Stimulated activated effector memory CD8-positive, alpha-beta T cell treated with anti-CD3 and anti-CD28 coated beads, Interleukin-12 subunit alpha, Interleukin-12 subunit beta, amount 100 ng/mL, for 72 hours (primary cell): ENCODE measurements at places on chromosomes 3 and 15.

GRCh38 chr3:125292015-125292414 is 79.5 kb upstream of the SLC12A8 start:
- no peak for DNase-seq

GRCh38 chr3:194422188-194422587 is 23.1 kb upstream of the GP5 start:
- no peak for DNase-seq

- DNase-seq: no peak
Measured at GRCh38 chr15:39747326-39747725, 35.3 kb downstream of the FSIP1 start.

- peak; percentile 80 for DNase-seq
Measured at GRCh38 chr15:79970624-79971434, at the start of gene BCL2A1. TSS of gene BCL2A1 (minus strand) at chr15:79971196. CDS start at chr15:79971119, 77 bp downstream.

DNA sequence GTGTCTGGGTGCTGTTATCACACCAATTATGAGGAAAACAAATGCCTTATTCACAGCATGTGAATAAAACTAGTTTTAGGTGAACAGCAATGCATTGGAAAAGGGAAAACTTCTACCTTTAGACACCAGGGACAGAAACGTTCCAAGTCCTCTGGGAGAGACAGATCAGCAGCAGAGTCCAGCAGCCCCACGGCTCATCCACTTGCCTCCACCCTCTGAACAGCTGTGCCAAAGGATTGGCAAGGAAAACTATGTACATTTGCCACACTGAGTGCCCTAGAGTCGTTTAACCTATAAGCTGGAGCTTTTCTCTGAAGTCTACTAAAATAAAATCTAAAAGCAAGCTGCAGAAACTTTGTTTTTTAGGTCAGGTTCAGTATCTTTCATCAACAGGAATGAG is 107.7 kb upstream of the EIF1B start:
- peak; percentile 33 for DNase-seq

DNA sequence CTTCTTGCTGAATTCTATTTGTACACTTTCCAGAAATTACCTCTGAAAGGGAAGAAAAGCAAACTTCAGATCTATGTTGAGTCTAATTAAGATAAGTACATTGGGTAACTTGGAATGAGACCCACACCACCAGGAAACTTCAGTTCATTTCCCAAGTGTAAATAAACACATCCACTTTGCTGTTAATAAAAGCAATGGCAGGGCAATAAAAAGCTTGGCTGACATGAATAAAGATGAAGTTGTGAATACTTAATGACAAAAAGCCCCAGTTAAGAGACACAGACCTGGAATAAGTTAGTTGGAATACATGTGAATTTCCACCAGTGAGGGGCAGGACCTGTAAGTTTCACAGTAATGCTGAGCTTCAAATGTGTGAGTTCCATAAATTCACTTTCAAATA is 83.3 kb downstream of the MEX3B start:
- no peak for DNase-seq

- no peak for DNase-seq
Measured at GRCh38 chr15:70406617-70407335, 309.1 kb upstream of the TLE3 start.

DNA sequence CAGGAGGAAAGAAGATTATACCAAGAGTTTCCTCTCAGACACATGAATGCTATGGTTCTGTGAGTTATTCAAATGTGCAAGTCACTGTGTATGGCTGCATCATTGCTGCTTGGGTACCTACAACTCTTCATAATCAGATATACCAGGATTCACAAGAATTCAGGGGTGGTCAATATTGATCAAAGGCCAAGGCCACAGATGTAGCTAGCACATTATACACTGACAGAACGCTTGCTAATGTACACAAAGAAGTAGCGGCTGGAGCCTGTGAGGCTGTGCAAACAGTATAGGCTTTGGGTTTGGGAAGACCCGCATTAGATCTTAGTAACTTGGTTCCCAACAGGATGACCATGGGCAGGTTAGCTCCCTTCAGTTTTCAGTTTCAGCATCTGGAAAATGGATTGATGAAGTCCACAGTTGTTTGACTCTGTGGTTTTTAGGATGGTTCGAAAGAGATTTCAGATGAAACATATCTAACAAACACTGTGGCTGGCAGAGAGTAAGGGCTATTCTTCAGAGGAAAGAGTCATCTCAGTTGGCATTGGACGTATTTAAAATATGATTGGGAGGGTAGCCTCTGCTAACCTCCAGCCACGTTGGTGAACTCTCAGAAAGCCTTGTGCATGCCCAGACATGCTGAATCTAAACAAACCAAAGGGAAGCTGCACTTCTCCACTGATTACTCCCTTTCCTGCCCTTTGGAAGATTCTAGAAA is 748.7 kb upstream of the CFAP20DC start:
- no peak for DNase-seq

DNA sequence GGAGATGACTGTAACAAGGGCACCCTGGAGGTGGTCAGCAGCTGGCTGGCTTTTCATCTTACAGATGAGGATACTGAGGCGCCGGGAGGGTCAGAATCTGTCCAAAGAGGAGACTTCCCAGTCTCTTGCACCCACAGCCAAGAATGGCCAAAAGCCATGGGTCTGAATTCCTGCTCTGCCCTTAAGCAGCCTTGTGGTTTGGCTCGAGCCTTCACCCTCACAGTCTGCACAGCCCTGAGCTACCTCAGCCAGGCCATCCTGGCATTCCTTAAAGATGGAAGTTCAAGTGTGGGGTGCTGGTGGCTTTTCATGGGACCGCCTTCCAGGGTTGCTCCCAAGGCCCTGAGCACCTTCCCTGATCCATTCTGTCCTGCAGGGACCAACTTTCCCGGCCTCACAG is 59.2 kb downstream of the CACNA2D2 start:
- DNase-seq: no peak

DNA sequence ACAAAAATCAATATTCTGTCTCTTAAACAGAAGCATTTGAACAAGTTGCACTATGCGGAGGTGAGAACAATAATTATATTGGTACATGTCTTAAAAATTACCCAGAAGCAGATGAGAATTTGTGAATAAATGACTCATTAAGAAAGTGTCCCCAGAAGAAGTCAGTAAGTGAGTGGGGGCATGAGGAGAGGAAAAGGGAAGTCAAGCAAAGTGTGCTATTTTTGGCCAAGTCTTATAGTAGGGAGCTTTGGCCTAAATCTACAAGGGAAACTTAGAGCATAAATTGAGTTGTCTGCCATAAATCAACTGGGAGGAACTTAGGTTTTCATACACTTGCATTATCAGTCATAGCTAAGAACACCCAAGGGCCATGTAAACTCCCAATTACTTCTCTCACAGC is 86.9 kb upstream of the SATB1 start:
- no peak for DNase-seq

DNA sequence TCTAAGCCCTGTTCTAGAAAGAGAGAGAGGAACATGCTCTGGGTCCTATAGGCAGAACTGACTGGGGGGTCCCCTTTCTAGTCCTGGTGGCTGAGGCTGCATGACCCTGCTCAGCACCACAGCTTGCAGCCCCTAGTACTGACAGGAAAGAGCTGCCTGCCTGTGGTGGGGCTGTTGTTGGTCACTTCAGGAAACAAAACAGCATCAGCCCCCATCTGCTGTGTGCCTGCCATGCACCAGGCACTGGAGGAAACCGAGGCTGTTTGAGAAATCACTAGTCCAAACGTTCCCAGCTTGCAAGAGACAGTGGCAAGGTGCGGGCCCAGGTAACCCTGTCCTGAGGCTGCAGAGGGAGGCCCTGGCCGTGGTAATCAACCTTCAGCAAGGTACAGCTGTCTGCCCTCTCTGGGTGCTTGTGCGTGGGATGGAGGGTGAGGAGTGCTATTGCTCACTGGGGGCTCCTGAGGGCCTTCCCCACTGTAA is 90.6 kb downstream of the IQSEC1 start:
- DNase-seq: no peak

DNA sequence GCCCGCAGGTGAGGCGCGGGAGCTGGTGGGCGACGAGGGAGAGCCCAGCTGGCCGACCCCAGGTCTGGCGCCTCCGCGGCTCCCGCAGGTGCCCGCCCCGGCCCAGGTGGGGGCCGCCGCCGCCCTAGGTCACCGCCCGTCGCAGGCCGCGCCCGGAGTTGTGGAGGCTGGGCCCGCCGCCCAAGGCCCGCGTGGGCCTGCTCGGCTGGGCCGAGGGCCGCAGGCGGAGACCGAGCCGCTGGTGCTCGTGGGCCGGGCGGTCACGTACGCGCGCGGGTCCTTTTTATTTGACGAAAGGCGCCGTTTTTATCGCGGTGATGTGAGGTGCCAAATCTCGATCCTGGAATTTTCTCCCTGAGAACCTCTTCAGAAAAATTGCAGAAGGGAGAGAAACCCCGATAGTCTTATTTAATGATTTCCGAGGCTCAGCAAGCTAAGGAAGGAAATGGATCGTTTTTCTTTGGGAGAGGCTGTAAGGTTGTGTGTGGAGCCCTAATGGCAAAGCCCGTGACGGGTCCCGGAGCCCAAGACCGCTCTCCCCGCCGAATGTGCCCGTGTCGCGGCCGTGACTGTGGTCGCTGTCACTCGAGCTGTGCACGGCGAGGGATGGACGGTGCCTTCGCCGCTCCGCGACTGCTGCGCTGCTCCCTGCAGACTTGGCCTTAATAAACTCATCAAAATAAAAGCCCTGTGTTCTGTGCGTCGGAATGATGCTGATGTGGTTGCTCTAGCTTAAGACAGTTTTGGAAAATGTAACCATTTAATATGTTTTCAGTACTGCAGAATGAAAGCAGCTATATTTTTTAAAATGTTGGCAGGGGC is 612 bp downstream of the APPL1 start:
- peak; percentile 15 for DNase-seq

- no peak for DNase-seq
Measured at GRCh38 chr15:65377105-65377975, 462 bp downstream of the IGDCC3 start.

GRCh38 chr3:126848991-126849390 is 133.9 kb upstream of the PLXNA1 start:
- DNase-seq: no peak

GRCh38 chr15:91946075-91946474 is 92.6 kb downstream of the SLCO3A1 start:
- no peak for DNase-seq

DNA sequence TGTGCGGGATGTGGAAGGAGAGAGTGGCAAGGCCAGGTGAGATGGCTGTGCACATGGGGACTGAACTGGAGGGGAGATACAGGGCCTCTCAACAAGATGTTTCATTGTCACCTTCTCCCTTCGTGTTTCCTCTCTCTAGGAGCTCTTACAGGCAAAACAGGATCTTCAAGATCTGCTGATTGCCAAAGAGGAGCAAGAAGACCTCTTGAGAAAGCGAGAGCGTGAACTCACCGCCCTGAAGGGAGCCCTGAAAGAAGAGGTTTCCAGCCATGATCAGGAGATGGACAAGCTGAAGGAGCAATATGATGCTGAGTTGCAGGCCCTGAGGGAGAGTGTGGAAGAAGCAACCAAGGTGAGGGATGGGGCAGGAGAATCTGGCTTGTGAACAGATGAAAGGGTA is 85.2 kb downstream of the CGNL1 start:
- no peak for DNase-seq

GRCh38 chr3:173988909-173989308 is 591.4 kb downstream of the NLGN1 start:
- no peak for DNase-seq

GRCh38 chr3:57007521-57008460 is 52.7 kb upstream of the SPATA12 start:
- no peak for DNase-seq
